ENCODE measurements at places on chromosomes 3 and 15. TPM values are rescaled to one million over a fixed set of nuclear protein-coding genes. Genes with fewer than 3 reads are reported as not detected.

The C15orf62 gene
- not detected for polyA plus RNA-seq

The VEPH1 gene
- polyA plus RNA-seq, result 17.9 TPM

The LRRC2 gene
- 1.2 TPM for polyA plus RNA-seq

The CCR1 gene
- not detected for polyA plus RNA-seq

The RGMA gene
- 0.34 TPM for polyA plus RNA-seq

The GOLGA8S gene
- 0.01 TPM for polyA plus RNA-seq

The SLCO3A1 gene
- 5.2 TPM for polyA plus RNA-seq

The CDHR4 gene
- polyA plus RNA-seq, result not detected

The DOCK3 gene
- 0.11 TPM for polyA plus RNA-seq

The NR1I2 gene
- polyA plus RNA-seq, result not detected

The CMC1 gene
- 8.8 TPM for polyA plus RNA-seq

The HMG20A gene
- 40.1 TPM for polyA plus RNA-seq

The ACAN gene
- 0.85 TPM for polyA plus RNA-seq

The GRK7 gene
- not detected for polyA plus RNA-seq

The PIF1 gene
- polyA plus RNA-seq, result 10.8 TPM

The PRSS50 gene
- polyA plus RNA-seq, result not detected

The LMOD3 gene
- not detected for polyA plus RNA-seq

Data from BJ (cell line).